ENCODE measurements at places on chromosomes 13 and 19. TPM values are rescaled to one million over a fixed set of nuclear protein-coding genes. Genes with fewer than 3 reads are reported as not detected.

The PRTN3 gene
- polyA plus RNA-seq, result not detected

The FARSA gene
- polyA plus RNA-seq, result 29.1 TPM

The HIPK4 gene
- polyA plus RNA-seq, result not detected

DNA sequence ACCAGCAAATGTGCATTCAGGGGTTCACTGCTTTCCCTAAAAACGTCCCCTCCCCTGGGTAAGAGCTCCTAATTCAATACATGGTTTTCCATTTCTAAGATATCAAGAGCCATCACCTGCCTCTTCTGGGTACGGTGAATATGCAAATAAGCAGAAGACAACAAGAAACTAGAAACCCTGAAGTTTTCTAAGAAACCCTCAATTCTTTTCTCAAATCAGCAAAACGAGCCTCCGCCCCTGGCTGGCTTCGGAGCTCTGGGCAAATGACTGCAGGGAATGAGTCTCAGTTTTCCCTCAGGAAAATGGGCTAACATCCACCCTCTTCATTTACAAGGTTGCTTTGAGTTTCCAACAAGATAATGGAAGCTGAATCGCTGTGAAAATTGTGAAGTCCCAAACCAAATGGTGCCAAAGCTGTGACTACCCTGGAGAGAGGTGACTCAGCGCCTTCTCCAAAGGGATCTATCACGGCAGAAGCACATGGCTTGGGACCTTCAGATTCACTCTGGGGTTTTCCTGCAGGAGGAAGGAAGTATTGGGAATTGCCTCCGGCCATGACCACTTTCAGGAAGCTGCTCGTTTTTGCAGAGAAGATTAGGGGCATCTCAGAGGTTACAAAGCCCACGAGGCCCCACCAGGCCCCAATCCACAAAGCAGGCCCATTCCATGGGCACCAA is 26.6 kb downstream of the KLF2 start:
- no peak overlapping the region for H3K27ac ChIP-seq
- H3K36me3 ChIP-seq, result no peaks in the 10 kb centered on the region
- no peak overlapping the region for H3K4me3 ChIP-seq
- H3K27me3 ChIP-seq, result no peaks in the 10 kb centered on the region
- no peak for DNase-seq

- H3K27me3 ChIP-seq, result no peaks in the 10 kb centered on the region
- DNase-seq, result no peak
- no peaks in the 10 kb centered on the region for H3K36me3 ChIP-seq
- H3K27ac ChIP-seq, result no peak overlapping the region
- no peak overlapping the region for H3K4me3 ChIP-seq
Measured at GRCh38 chr19:18349524-18350128, 9.2 kb downstream of the PGPEP1 start.

DNA sequence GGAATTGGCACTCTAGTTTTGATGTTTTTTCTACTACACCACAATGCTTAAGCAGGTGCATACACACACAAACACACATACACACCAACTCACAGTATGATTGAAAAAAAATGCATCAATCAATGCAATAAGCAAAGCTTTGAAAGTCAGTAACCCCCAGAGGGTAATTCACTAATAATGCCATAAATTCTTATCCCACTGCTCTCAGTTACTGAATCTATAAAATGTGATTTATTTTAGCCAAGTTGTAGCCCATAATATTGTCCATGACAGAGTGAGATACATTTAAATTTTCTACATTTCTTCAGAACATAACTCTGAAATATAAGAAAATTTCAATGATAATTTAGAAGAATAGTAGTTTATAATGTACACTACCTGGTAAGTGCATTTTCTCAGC is 87.9 kb downstream of the LIG4 start:
- H3K4me1 ChIP-seq, result no peaks in the 10 kb centered on the region
- H3K4me3 ChIP-seq, result no peak overlapping the region
- no peak overlapping the region for H3K27ac ChIP-seq
- no peaks in the 10 kb centered on the region for H3K27me3 ChIP-seq
- DNase-seq, result no peak
- H3K36me3 ChIP-seq, result no peaks in the 10 kb centered on the region

GRCh38 chr19:54271106-54271505 is 9.8 kb downstream of the LILRB2 start:
- H3K36me3 ChIP-seq, result no peaks in the 10 kb centered on the region
- DNase-seq, result peak; percentile 72
- H3K27ac ChIP-seq, result no peak overlapping the region
- H3K27me3 ChIP-seq, result peaks cover 8% of the 10 kb centered on the region
- no peak overlapping the region for H3K4me3 ChIP-seq

- no peaks in the 10 kb centered on the region for H3K36me3 ChIP-seq
- H3K27me3 ChIP-seq, result no peaks in the 10 kb centered on the region
- DNase-seq, result no peak
- no peaks in the 10 kb centered on the region for H3K4me1 ChIP-seq
- H3K4me3 ChIP-seq, result no peak overlapping the region
- no peak overlapping the region for H3K27ac ChIP-seq
Measured at GRCh38 chr13:57825066-57825465, 193.5 kb downstream of the PCDH17 start.

- peak; percentile 99 for DNase-seq
- H3K27ac ChIP-seq, result peak overlapping the region; percentile 99
- no peaks in the 10 kb centered on the region for H3K27me3 ChIP-seq
Measured at GRCh38 chr19:3336680-3337523, 29.5 kb upstream of the NFIC start.

GRCh38 chr19:18167011-18167410 is 6.6 kb upstream of the IFI30 start:
- H3K4me3 ChIP-seq, result no peak overlapping the region
- peaks cover under 1% of the 10 kb centered on the region for H3K4me1 ChIP-seq
- H3K27ac ChIP-seq, result no peak overlapping the region
- no peaks in the 10 kb centered on the region for H3K27me3 ChIP-seq
- H3K36me3 ChIP-seq, result peaks cover 15% of the 10 kb centered on the region

GRCh38 chr19:40213882-40214570 is 4.2 kb downstream of the TTC9B start:
- H3K27me3 ChIP-seq, result peaks cover 29% of the 10 kb centered on the region
- H3K4me1 ChIP-seq, result peaks cover 5% of the 10 kb centered on the region
- no peak overlapping the region for H3K27ac ChIP-seq
- no peak for DNase-seq
- H3K36me3 ChIP-seq, result no peaks in the 10 kb centered on the region

DNA sequence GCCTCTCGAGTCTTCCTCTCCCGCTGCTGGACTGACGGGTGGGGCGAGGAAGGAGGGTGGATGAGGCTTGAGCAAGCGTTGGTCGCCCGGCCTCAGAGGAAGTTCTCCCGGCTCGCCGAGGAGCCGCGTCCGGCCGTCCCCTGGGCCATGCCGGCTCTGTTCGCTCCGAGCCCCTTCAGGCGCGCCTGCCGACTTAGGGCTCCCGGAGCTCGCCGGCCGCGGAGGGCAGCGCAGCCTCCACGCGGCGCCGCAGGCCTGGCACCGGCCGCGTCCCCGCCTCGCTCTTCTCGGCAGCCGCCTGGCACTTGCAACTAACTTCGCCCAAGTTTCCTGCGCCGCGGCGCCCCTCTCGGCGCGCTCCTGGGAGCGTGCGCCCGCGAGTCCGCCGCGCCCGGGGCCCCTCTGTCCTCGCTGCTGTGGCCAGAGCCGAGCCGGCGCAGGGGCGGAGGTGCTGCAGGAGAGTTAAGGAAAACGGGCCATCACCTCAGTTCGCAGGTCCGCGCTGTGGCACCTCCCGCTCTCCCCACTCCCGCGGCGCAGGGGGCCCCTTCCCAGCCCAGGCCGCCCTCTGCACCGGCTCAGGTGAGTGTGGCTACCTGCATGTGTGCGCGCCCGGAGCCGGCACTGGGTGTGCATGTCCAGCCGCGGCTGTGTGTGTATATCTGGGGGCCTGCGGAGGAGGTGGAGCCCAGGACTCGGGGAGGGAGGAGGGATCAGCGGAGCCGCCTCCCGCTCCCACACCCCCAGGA is 641 bp upstream of the SOX21 start:
- H3K36me3 ChIP-seq, result no peaks in the 10 kb centered on the region
- H3K4me1 ChIP-seq, result peaks cover 32% of the 10 kb centered on the region
- H3K27ac ChIP-seq, result no peak overlapping the region
- H3K27me3 ChIP-seq, result peaks cover 58% of the 10 kb centered on the region

- DNase-seq, result peak; percentile 80
- no peak overlapping the region for H3K4me3 ChIP-seq
- H3K4me1 ChIP-seq, result peaks cover 64% of the 10 kb centered on the region
- H3K36me3 ChIP-seq, result no peaks in the 10 kb centered on the region
Measured at GRCh38 chr19:33395561-33396550, 22.3 kb downstream of the CEBPG start.

DNA sequence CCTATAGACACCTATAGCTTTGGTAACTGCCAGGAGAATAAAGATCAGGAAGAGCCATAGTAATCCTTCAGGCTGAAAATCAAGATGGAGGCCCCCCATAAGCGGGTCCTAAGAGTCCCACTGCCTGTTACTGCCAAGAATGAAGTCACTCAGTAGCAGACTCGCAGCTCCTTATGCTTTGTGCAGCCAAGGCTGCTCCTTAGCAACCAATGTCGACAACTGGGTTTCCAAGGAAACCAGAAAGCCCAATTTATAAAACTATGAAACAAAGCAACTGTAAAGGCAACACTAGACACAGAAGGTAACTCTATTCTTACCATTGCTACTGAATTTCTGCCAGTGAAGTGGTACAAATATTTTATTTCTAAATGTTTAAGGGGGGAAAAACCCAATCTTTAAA is 56.5 kb downstream of the DCLK1 start:
- no peaks in the 10 kb centered on the region for H3K36me3 ChIP-seq
- H3K4me3 ChIP-seq, result no peak overlapping the region
- DNase-seq, result no peak
- H3K27me3 ChIP-seq, result no peaks in the 10 kb centered on the region

DNA sequence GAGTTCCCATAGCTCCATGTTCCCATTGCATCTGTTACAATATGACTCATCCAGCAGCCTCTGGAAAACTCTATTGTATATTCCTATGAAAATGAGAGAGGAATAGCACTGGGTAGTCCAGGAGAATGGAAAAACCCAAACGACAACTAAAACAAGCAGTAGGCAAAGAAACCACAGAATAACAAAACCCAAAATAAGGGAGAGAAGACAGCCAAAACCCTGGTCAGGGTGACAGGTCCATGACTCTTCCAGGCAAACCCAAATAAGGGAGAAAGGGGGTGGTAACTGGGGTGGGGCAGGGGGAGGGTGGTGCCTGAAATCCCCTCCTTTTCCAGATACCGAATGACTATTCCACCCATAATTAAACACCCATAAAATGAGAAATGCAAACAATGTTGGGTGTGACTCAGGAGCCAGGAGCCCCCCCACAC is 4.0 kb upstream of the ZNF8 start:
- H3K27ac ChIP-seq, result no peak overlapping the region
- peaks cover 11% of the 10 kb centered on the region for H3K4me1 ChIP-seq
- no peaks in the 10 kb centered on the region for H3K36me3 ChIP-seq
- no peak for DNase-seq

DNA sequence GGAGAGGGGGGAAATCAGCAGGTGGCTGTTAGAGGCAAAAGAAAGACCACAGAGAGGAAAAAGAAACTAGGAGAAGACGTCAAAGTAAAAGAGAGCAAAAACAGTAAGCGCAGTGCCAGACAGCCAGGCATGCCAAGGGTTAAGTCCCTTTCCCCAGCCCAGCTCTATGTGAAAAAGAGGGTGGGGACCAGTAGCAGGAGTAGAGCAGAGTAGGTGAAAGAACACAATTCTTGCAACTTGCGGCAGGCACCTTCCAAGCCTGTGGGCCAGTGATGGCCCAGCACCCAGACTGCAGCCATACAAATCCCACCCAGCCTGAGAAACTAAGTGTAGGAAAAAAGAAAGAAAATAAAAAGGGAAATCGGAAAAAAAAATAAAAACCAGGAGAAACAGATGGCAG is 64.2 kb upstream of the ZNF85 start:
- no peaks in the 10 kb centered on the region for H3K36me3 ChIP-seq
- H3K27me3 ChIP-seq, result no peaks in the 10 kb centered on the region
- no peaks in the 10 kb centered on the region for H3K4me1 ChIP-seq
- no peak overlapping the region for H3K27ac ChIP-seq
- H3K4me3 ChIP-seq, result no peak overlapping the region

DNA sequence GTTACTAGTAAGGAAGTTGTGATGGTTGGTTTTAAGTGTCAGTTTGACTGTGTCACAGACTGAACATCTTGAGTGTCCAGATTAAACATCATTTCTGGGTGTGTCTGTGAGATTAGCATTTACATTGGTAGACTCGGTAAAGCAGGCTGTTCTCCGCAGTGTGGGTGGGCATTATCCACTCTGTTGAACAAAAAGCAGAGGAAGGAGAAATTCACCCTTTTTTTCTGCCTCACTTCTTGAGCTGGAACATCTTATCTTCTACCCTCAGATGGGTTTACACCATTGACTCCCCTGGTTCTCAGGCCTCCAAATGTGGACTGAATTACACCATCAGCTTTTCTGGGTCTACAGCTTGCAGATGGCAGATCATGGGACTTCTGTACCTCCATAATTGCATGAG is 63.7 kb upstream of the ZDHHC20 start:
- no peak overlapping the region for H3K27ac ChIP-seq
- no peaks in the 10 kb centered on the region for H3K4me1 ChIP-seq
- no peak for DNase-seq
- H3K4me3 ChIP-seq, result no peak overlapping the region

DNA sequence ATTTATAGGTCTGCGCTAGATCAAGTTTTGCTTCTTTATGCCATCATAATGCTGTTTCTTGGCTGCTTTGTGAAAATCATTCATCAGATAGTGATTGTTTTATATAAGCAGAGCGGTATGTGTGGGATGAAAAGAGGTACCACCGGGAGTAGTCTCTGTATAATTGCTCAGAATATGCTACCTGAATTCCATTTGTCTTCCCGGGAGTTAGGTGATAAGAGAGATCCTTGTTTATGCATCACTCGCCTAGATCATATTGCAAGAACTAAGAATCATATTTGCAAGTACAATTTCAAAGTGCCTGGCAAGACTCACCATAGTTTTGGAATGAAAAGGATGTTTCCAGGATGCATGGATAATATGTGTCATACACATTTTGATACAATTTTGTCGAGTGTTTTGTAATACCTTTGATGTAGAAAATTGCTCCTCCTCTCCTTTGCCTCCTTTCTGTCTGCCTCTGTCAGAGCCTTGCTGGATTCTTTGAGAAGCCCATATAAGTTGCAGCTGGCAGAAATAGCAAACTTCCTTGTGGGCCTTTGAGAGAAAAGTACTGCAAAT is 1306.0 kb upstream of the SLC10A2 start:
- no peak overlapping the region for H3K4me3 ChIP-seq
- no peaks in the 10 kb centered on the region for H3K27me3 ChIP-seq
- no peaks in the 10 kb centered on the region for H3K4me1 ChIP-seq
- no peak for DNase-seq
- H3K36me3 ChIP-seq, result no peaks in the 10 kb centered on the region

DNA sequence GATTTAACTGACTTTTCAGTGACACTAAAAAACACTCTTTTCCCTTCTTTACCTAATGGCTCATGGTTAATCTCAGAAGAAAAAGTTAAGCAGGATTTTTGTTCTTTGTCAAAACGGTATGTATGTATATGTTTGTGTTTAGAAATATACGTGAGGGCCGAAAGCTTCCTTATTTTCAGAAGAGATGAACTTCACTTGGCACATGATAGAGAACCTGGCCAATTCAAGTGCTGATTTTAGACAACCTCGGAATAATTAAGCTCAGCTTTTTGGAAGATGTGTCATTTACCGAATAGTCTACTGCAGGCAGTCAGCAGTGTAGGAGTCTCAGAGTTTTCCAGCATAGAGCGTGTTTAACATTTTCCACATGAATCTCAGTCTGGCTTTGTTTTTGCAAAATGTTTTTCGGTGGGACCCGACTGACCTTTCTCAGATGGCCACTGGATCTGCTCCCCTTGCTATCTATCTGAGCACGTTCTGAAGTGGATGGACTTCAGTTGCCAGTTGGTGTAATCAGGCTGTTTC is 4.6 kb downstream of the RNASEH2B start:
- H3K27ac ChIP-seq, result peak overlapping the region; percentile 45
- H3K36me3 ChIP-seq, result no peaks in the 10 kb centered on the region
- DNase-seq, result no peak
- no peak overlapping the region for H3K4me3 ChIP-seq
